ENCODE measurements at places on chromosomes 1 and 21.

GRCh38 chr1:215584389-215584788 is 17.3 kb downstream of the KCTD3 start:
- no peak for DNase-seq

DNA sequence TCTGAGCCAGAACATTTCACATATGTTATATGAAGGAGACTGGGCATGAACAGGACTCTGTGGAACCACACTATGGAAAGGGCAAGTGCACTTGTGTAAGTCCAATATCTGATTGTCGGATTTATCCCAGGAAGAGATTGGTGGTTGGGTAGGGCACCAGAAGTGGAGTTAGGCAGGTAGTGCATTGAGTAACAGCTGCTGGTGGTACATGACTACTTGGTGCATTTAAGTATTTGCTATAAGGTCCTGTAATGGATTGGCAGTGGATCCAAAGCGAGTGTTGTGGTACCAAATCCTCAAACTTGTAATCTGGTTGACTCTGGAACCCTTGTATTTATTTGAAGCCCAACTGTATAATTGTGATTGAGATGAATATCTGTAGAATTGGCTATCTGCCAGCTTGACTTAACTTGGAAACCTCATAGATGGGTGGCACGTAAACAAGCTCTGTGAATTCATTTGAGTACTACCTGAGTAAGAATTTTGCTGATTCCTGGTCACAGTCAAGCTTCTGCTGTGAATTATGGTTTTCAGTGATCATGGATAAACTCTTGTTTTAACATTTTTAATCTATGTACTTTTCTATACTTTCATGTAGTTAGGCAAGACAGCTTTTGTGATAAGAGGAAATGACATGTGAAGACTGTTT is 21.1 kb downstream of the UBAP2L start:
- DNase-seq, result no peak

- no peak for DNase-seq
Observed at GRCh38 chr1:81111818-81112217, 688.9 kb upstream of the ADGRL2 start.

DNA sequence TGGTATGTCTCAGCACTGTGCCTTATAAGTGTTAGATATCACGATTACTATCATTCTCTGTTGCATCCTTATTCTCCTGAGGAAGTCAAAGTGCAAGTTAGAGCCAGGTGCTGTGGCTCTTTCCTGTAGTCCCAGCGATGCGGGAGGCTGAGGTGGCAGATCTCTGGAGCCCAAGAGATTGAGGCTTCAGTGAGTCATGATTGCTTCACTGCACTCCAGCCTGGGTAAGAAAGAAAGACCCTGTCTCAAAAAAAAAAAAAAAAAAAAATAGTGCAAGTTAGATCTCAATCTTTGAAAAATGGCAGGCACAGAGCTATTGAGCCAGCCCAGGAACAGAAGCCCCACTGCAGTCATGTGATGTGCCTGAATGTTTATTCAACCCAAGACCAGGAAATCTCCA is 147.8 kb upstream of the POGK start:
- DNase-seq, result no peak

- DNase-seq, result no peak
Observed at GRCh38 chr21:44433791-44434567, 21.3 kb upstream of the LRRC3 start.
